ENCODE measurements at places on chromosomes 7 and 10. TPM values are rescaled to one million over a fixed set of nuclear protein-coding genes. Genes with fewer than 3 reads are reported as not detected.

The MICALL2 gene
- total RNA-seq: 19.3 TPM

The CC2D2B gene
- total RNA-seq: not detected

The AGMO gene
- total RNA-seq: not detected

The TCAF2 gene
- total RNA-seq: 0.72 TPM

The CYP3A5 gene
- total RNA-seq: 0.53 TPM

The CALCR gene
- not detected for total RNA-seq

The SPDYE1 gene
- not detected for total RNA-seq

The GARIN1A gene
- not detected for total RNA-seq

The TRA2A gene
- total RNA-seq: 15.0 TPM

The CRHR2 gene
- total RNA-seq: not detected

The CHAT gene
- not detected for total RNA-seq

The ECHDC3 gene
- total RNA-seq: 58.0 TPM

The JAKMIP3 gene
- total RNA-seq: not detected

The IGFBP1 gene
- total RNA-seq: not detected

The NHLRC2 gene
- 14.7 TPM for total RNA-seq

The POM121C gene
- 8.1 TPM for total RNA-seq

The DCLRE1A gene
- 5.7 TPM for total RNA-seq

The LRRC17 gene
- not detected for total RNA-seq

The ATG9B gene
- 0.08 TPM for total RNA-seq

The EIF4EBP2 gene
- total RNA-seq: 12.5 TPM

The GNAT3 gene
- total RNA-seq: not detected

The SAP25 gene
- not detected for total RNA-seq

The LRIT1 gene
- total RNA-seq: not detected

The SLC13A4 gene
- total RNA-seq: not detected

The LAMB4 gene
- not detected for total RNA-seq

The ARF5 gene
- total RNA-seq: 356 TPM

The SHOC2 gene
- 13.2 TPM for total RNA-seq

The GIMAP5 gene
- total RNA-seq: not detected

The COL17A1 gene
- total RNA-seq: 1,665 TPM

The CALHM1 gene
- total RNA-seq: not detected

The TDRD1 gene
- total RNA-seq: 0.31 TPM

The EGR2 gene
- total RNA-seq: not detected

The SPDYE11 gene
- not detected for total RNA-seq

The SKIDA1 gene
- total RNA-seq: 0.04 TPM

The KCNH2 gene
- total RNA-seq: not detected

The NUDCD3 gene
- 52.2 TPM for total RNA-seq

The SPDYE9 gene
- total RNA-seq: not detected

The ZNF117 gene
- total RNA-seq: 0.15 TPM

The DGKB gene
- not detected for total RNA-seq

The SIRT1 gene
- total RNA-seq: 5.8 TPM

The PRLHR gene
- not detected for total RNA-seq

The TMEM184A gene
- 0.39 TPM for total RNA-seq

The CYP26C1 gene
- not detected for total RNA-seq

The PVRIG gene
- total RNA-seq: not detected

The ERVW-1 gene
- total RNA-seq: not detected

The RAMP3 gene
- total RNA-seq: not detected

The PTPRN2 gene
- total RNA-seq: 0.04 TPM

The CACNA2D1 gene
- 1.7 TPM for total RNA-seq

The NEBL gene
- total RNA-seq: 0.16 TPM

Data from hair follicular keratinocyte (primary cell).